ENCODE measurements at places on chromosomes 13 and 19.

- DNase-seq = no peak
These were observed 673 bp downstream of the CTU1 start for GRCh38 chr19:51107406-51108065.

DNA sequence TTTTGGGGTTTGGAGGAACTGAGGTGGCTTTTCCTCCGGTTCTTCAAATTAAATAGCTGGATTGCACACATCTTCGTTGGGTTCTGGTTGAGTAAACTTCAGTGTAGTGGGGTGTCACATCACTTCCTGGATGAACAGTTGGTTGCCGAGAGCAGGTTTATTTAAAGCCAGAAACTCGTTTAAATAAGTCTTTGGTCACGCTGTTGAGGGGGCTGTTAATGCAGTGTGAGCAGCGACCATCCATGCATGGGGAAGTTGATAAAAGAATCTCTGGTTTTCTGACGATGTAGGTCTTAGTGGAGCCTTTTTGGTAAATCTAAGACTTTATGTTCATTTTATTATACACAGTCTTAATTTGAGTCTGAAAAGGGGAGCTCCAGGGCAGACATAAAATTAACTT lies 351.2 kb upstream of the ARGLU1 start:
- no peak for DNase-seq

DNA sequence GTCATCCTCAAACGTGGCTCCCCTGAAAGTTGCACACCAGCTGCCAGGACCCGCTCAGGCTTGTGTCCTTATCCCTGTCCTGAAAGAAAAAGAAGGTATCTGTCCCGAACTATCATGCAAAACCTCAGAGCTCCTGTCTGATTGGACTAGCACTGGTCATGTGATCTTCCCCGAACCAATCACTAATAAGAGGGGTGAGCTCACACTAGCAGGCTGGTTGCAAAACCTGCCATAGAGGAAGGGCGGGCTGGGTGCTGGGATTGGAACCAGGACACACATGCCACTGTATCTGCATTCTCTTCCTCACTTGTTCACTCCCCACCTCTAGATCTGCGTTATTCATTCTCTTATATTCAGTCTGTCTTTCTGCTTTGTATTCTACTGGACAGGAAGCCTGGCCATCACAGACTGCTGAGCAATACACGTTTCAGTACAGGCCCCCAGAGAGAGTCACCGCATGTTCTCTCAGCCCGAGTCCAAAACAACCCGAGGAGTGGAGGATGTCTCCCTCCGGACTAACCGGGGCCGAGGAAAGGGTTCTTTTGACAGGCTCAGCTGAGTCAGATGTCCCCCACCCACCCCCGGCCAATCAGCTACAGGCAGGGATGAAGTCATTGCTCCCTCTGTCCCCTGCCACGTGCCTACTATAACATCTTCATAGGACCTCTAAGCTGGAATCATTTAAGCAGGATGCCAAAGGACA lies 97.7 kb downstream of the SIPA1L3 start:
- no peak for DNase-seq

DNA sequence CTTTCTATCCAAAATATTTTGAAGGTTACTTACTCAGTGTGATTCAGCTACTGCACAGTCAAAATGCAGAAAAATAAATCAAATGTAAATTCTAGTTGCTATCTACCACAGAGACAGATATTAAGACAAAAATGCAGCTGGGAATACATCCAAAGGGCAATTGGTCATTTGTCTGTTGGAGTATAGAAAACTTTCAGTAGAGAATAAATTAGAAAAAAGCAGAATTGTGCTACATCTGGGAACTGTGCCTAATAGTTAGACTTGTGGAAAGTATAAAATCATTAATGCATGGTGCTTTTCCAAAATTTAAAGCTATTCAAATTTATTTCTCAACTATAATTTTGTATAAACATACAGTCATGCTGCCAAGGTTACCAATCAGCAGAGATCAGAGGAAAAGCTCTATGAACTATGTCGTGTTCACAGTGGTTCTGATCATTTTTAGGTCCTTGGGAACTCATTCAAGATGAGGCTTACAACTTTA lies 1635.8 kb downstream of the PCDH9 start:
- DNase-seq = no peak

DNA sequence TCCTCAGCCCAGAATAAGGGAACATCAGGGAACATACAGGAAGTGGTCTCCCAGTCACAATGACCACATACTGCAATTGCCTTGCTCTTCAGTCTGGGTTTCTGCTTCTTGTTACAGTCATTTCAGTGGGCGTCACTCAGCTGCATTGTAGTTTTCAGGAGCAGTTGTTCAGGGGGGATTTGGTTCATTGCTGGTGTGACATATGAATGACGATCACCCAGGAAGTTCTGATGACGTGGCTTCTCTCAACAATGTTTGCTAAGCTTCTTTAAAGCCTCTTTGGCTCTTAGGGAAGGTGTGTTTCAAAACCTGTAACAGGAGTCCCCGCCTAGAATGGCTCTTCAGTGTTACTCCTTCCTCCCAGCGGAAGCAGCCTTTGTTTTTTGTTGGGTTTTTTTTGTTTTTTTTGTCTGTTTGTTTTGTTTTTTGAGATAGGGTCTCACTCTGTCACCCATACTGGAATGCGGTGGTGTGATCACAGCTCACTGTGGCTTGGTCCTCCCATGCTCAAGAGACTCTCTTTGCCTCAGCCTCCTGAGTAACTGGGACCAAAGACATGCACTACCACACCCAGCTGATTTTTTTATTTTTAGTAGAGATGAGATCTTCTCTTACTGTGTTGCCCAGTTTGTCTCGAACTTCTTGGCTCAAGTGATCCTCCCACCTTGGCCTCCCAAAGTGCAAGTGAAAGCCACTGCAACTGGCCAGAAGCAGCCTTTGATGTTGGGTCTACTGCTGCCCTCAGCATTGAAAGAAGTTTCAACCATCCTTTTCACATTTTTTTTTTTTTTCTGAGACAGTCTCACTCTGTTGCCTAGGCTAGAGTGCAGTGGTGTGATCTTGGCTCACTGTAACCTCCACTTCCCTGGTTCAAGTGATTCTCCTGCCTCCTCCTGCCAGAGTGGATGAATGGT lies 1.4 kb upstream of the SCEL start:
- DNase-seq = no peak

GRCh38 chr13:59991395-59991794 lies 172.3 kb downstream of the DIAPH3 start:
- no peak for DNase-seq

- no peak for DNase-seq
These were observed 91.1 kb downstream of the RNASEH2B start for GRCh38 chr13:51000571-51001260.

DNA sequence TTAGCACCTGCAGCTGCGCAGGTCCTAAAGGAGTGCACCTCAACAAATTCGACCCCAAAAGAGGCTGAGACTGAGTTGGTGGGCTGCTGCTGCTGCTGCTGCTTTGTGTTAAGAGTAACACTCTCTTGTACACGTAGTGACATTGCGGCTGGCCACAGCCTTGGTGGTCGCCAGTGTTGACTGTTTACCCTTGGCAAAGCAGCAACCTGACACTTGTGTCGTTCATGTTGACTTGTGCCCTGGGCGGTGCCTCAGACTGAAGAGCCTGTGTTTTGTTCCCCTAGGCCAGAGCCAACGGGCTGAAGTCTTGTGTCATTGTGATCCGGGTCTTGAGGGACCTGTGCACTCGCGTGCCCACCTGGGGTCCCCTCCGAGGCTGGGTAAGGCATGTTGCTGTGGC lies 22.4 kb upstream of the QTRT1 start:
- no peak for DNase-seq

- DNase-seq = no peak
These were observed 22.8 kb upstream of the RNF17 start for GRCh38 chr13:24741016-24741662.

DNA sequence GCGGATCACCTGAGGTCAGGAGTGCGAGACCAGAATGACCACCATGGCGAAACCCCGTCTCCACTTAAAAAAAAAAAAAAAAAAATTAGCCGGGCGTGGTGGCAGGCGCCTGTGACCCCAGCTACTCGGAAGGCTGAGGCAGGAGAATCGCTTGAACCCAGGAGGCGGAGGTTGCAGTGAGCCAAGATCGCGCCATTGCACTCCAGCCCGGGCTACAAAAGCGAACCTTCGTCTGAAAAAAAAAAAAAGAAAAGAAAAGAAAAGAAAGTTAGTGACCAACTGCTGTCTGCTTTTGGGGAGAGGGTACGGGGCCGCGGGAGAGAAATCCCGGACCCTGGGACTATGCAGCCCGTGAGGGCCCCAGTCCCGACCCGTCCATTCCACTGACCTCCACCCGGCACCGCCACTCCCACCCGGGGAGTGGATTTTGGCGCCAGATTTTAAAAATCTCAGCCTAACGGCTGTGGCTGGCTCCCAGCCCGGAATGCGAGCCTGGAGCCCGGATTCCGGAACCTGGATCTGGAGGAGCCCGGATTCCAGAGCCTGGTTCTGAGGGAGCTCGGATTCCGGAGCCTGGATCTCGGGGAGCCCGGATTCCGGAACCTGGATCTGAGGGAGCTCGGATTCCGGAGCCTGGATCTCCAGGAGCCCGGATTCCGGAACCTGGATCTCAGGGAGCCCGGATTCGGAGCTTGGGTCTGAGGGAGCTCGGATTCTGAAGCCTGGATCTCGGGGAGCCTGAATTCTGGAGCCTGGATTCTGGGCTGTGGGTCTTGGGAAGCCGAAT lies 6.1 kb upstream of the LMNB2 start:
- no peak for DNase-seq

GRCh38 chr13:51645761-51646670 lies 61.8 kb downstream of the WDFY2 start:
- DNase-seq = no peak

DNA sequence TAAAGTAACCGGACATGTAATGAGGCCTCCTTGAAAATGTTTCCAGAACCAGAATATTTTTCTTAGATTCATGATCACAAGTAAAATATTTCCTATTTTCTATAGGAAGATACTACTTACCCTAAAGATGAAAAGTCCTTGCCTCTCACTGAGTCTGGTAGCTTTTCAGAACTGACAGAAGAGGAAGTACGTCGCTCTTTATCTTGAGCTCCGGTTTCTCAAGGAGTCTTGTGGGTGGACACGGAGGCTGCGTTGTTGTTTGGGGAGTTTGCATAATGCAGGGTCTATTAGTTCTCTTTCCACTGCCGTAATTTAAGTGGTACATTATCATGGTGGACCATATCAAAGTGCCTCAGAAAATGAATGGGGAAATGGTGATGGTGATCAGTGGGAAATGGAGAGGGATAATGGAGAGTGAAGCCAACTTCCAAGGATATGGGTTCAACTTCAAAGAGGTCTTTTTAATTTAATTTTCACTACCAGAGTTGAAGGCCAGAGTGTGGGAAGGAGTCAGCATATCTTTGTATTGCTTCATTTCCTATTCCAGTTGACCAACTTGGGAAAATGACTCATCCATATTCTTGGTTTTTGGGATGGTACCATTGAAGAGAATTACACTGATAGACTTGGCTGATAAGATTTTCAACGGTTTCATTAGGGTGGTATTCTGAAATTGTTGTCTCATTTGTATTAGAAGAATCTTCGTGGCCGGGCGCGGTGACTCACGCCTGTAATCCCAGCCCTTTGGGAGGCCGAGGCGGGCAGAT lies 23.4 kb downstream of the MBD3L2B start:
- no peak for DNase-seq

GRCh38 chr13:46598820-46599180 lies 45.8 kb downstream of the LRCH1 start:
- no peak for DNase-seq

DNA sequence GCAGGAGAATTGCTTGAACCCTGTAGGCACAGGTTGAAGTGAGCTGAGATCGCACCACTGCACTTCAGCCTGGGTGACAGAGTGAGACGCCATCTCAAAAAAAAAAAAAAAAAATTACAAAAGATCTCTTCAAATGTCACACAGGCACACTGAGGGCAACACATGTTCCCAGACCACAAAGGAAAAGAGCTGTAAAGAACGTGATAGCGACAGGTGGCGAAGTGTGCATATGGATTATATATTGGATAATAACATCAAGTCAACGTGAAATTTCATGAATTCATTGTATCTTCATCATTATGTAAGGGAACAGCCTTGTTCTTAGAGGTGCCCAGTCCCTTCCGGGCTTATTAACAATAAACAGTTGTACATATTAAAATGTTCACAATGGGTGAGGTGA lies 31.8 kb upstream of the DPP9 start:
- no peak for DNase-seq

DNA sequence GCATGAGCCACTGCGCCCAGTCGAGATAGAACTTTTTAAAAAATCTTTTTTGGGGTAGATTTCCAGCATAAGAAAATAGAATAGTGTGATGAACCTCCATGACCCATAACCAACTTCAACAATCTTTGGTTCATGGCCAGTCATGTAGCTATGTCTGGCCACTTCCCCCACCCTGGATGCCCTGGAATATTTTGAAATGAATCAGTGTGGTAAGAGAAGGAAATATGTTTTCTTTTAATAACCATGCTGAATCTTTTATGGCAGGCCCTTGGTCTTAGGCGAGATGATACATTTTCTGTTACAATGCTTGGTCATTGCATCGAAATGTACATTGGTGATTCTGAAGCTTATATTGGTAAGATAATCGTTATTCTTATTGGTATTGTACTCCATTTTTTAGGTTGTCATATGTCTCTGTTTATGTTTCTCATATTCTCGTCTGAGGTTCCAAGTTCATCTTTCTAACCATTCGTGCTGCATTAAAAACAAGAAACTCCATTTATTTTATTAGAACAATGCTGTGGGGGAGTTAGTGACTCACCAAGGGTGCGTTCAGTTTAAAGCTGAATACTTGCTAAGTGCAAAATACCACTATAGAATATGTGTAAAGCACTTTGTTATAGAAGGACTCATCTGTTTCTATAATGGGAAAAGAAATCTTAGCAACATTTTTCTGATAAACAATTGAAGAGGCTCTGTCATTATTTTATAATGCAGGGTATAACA lies 16.4 kb upstream of the UPF3A start:
- no peak for DNase-seq

DNA sequence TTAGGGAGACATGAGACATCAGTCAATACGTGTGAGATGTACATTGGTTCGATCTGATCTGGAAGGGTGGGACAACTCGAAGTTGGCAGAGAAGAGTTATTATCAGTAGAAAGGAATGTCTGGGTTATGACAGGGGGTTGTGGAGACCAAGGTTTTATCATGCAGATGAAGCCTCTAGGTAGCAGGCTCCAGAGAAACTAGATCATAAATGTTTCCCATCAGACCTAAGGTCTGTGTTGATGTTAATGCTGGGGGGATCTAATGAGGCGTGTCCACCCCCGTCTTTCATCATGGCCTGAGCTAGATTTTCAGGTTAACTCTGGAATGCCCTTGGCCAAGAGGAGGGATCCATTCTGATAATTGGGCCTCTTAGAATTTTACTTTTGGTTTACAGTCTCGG lies 187.0 kb upstream of the KL start:
- no peak for DNase-seq

DNA sequence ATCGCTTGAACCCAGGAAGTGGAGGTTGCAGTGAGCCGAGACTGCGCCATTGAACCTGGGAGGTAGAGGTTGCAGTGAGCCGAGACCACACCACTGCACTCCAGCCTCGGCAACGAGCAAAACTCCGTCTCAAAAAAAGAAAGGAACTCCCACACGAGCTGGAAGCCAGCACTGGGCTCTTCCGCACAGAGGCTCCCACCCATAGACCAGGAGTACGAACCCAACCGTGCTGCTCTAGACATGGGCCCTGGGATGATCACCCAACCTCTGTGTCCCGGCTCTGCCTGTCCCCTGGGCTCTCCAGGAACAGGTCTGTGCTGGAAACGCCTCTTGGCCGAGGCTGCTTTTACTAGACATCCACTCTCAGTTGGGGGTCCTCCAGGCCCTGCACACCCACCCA lies 12.0 kb downstream of the DOT1L start:
- no peak for DNase-seq
